ENCODE measurements at places on chromosomes 4 and X. TPM values are rescaled to one million over a fixed set of nuclear protein-coding genes. Genes with fewer than 3 reads are reported as not detected.

- H3K36me3 ChIP-seq, result no peaks in the 10 kb centered on the region
- H3K4me3 ChIP-seq, result no peak overlapping the region
- DNase-seq, result peak; percentile 23
These were observed 61.8 kb downstream of the C4orf50 start for GRCh38 chr4:5956285-5957021.

- no peak overlapping the region for H3K27ac ChIP-seq
- no peaks in the 10 kb centered on the region for H3K4me1 ChIP-seq
- DNase-seq, result no peak
- H3K4me3 ChIP-seq, result no peak overlapping the region
- no peaks in the 10 kb centered on the region for H3K36me3 ChIP-seq
These were observed 49.5 kb downstream of the RGS12 start for GRCh38 chr4:3342182-3342854.

GRCh38 chrX:13179100-13179499 lies 134.7 kb upstream of the FAM9C start:
- H3K27ac ChIP-seq, result no peak overlapping the region
- no peaks in the 10 kb centered on the region for H3K4me1 ChIP-seq
- no peak for DNase-seq
- no peaks in the 10 kb centered on the region for H3K36me3 ChIP-seq
- no peaks in the 10 kb centered on the region for H3K27me3 ChIP-seq
- no peak overlapping the region for H3K4me3 ChIP-seq

- H3K4me3 ChIP-seq, result no peak overlapping the region
- H3K27me3 ChIP-seq, result no peaks in the 10 kb centered on the region
These were observed 620.8 kb upstream of the NR3C2 start for GRCh38 chr4:149062997-149063396.

- no peaks in the 10 kb centered on the region for H3K27me3 ChIP-seq
- no peaks in the 10 kb centered on the region for H3K36me3 ChIP-seq
- no peak for DNase-seq
- peak overlapping the region; percentile 23 for H3K4me3 ChIP-seq
- H3K4me1 ChIP-seq, result peaks cover 46% of the 10 kb centered on the region
These were observed 164.2 kb downstream of the APBB2 start for GRCh38 chr4:41050116-41050515.

DNA sequence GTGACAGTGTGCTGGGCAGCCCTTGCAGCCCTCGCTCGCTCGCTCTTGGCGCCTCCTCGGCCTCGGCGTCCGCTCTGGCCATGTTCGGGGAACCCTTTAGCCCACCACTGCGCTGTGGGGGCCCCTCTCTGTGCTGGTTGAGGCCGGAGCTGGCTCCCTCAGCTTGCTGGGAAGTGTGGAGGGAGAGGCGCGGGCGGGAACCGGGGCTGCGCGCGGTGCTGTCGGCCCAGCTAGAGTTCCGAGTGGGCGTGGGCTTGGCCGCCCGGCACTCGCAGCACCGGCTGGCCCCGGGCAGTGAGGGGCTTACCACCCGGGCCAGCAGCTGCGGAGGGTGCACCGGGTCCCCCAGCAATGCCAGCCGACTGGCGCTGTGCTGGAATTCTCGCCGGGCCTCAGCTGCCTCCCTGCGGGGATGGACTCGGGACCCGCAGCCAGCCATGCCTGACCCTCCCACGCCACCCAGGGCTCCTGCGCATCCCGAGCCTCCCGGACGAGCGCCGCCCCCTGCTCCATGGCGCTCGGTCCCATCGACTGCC lies 770.1 kb upstream of the GALNTL6 start:
- no peak overlapping the region for H3K4me3 ChIP-seq
- H3K27ac ChIP-seq, result no peak overlapping the region
- DNase-seq, result no peak
- no peaks in the 10 kb centered on the region for H3K4me1 ChIP-seq
- H3K27me3 ChIP-seq, result no peaks in the 10 kb centered on the region

DNA sequence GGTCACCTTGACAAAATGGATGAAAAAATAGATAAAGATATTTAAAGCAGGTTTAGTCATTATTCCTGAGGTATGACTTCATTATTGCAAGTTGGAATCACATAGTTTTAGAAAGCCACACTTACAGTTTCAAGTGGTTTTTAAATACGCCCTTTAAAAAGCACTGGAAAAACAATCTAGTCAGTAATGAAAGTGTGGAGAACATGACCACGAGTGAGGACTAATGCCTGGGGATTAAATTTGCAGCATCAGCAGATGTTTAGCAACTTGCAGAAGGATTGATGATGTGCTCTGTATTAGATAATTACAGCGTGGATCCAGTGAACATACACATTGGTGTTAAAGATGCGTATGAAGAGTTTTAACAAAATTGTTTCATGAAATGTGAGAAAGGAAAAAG lies 5.9 kb downstream of the SPARCL1 start:
- peak overlapping the region; percentile 84 for H3K27ac ChIP-seq
- no peak overlapping the region for H3K4me3 ChIP-seq
- H3K4me1 ChIP-seq, result peaks cover 66% of the 10 kb centered on the region
- H3K36me3 ChIP-seq, result no peaks in the 10 kb centered on the region

Gene NEXMIF
- total RNA-seq, result 0.40 TPM

Gene DMP1
- not detected for total RNA-seq

Gene VCX
- not detected for total RNA-seq

Gene SMIM10L2A
- total RNA-seq, result 1.4 TPM
